Activated CD4-positive, alpha-beta T cell treated with anti-CD3 and anti-CD28 coated beads, Interleukin-2, amount 10 ng/mL, durations not matched to agents 7 days and 5 days (primary cell): ENCODE measurements at places on chromosomes 7 and 10.
A peak's percentile ranks its signal among the peaks of the same experiment; 100 is the strongest.

- peak; percentile 13 for DNase-seq
Observed at GRCh38 chr10:121598263-121599249, at the start of gene FGFR2. TSS of gene FGFR2 (minus strand) at chr10:121598444. CDS start at chr10:121593817, 4,627 bp downstream.

GRCh38 chr10:114401195-114401791, 3.0 kb downstream of the AFAP1L2 start:
- DNase-seq, result no peak

- no peak for DNase-seq
Observed at GRCh38 chr7:22851145-22851544, 28.5 kb upstream of the TOMM7 start.

DNA sequence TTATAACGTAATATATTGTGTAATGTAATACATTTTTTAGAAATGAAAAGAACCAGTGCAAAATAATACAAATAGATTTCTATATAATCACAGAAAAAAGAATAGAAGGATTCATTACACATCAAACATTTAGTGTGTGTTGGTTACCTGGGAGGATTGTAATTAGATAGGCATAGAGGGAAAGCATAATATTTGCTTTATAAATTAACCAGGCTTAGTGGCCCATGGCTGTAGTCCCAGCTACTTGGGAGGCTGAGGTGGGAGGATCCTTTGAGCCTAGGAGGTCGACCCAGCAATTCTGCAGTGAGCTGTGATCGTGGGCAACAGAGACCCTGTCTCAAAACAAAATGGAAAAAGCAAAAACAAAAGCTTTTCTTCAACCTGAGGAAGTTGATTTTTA, 5.0 kb upstream of the CNOT4 start:
- DNase-seq, result no peak

GRCh38 chr10:33293076-33293475, 41.4 kb downstream of the NRP1 start:
- DNase-seq, result no peak

DNA sequence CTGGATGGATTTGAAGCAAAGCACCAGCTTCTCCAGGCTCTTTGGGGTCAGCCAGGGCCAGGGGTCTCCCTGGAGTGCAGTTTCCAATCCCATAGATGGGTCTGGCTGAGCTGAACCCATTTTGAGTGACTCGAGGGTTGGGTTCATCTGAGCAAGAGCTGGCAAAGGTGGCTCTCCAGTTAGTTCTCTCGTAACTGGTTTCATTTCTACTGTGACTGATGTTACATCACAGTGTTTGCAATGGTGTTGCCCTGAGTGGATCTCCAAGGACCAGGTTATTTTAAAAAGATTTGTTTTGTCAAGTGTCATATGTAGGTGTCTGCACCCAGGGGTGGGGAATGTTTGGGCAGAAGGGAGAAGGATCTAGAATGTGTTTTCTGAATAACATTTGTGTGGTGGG, 14.2 kb downstream of the LEP start:
- no peak for DNase-seq

DNA sequence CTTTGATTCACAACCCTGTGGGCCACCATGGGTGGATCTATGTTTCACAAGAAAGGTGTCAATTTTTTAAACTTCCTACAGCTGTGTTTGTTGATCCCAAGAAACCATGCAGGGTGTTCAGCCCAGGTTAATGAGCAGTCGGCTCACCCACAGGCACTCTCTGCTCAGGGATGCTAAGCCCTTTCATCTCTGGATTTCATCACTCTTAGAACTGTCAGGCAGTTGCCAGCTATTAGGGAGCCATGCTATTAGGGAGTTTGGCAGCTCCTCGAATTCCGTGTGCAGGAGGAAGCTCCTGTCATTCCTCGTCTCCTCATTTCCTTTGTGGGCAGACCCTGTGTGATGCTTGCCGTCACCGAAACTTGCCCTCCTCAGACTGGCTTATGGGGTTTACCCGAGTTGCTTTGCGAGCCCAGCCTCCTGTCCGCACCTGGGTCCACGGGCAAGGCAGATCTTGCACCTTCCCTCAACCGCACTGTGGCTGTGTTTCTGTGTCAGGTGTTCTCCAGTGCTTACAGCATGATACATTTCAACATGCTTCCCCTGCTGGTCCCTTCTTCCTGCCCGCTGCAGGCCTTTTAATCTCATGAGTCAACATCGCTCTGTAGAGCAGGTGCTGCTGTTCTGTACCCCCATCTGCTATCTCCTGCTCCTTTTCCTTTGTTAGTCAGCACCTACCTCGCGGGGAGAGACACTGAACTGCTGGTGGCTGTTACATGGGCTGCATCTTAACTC, 509.8 kb downstream of the SUGCT start:
- DNase-seq, result peak; percentile 15

DNA sequence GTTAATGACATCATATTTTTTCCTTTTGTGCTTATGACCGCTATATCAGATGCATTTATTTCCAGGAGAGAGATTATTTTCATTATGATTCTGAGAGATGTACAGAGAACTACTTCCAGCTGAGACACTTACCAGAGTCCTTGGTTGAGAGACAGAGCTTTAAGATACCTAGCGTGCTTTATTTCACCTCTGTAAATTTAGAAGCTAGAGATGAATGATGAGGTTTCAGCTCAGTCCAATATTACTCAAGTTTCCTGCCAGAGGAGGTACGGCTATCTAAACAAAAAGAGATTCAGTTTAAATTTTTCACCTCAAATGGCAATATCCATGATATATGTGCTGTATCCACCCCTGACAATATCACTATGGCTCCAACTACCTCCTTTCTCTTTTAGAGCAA, 182.6 kb upstream of the FAM3C start:
- DNase-seq, result no peak

DNA sequence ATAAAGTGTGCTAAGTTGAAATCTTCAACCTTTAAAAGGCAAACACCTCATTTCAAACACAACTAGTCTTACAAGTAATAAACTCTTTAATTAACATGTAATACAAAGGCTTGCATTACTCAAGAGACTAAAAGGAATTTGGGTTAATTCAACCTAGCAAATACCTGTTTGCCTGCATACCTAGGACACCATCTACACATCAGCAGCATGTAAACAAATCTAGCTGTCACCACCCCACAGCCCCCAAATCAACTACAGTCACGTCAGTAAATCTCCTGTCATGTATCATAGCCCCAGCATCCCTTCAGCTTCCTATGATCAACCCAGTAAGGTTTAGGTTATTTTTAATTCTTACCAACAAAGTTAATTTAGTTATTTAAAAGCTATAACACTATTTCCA, 33.5 kb downstream of the ZNF800 start:
- no peak for DNase-seq

DNA sequence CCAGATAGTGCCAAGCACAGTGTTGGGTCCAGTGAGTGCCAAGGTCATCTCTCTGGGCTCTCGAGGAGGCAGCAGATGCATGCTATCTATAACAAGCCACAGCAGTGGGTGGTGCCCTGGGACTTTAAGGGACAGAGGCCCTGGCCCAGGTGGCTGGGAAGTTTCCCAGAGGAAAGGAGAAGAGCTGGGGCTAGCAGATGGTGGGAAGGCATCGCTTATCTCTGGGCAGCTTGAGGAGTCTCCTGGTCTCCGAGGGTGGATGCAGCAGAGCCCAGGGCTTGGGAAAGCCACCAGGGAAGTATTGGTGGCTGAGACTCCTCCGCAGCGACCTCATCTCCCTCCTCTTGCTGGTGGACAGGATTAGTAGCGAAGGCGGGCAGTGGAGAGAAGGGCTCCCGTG, 63.4 kb upstream of the LRRC4 start:
- no peak for DNase-seq

GRCh38 chr10:59558066-59558465, 151.6 kb downstream of the SLC16A9 start:
- DNase-seq, result no peak

- no peak for DNase-seq
Observed at GRCh38 chr7:94888551-94888950, 18.8 kb upstream of the PPP1R9A start.

- DNase-seq, result no peak
Observed at GRCh38 chr10:55852900-55853299, 508.2 kb downstream of the ZWINT start.

DNA sequence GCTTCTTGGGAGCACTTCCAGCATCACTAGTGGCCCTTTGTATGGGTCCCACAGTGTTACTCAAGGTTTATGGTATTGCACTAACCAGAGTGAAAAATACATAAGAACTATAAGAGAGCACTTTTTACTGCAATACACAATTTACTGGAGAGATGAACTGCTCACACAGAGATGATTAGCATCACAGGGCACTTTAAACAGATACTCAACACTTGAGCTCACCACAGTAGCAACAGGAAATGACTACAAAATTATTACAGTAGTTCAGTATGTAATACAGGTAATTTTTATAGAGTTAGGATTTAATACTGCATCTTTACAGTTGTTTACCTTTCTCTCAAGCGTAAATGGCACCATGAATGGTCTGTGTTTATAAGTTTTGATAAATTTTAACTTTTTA, 68.2 kb upstream of the CDK1 start:
- DNase-seq, result no peak

DNA sequence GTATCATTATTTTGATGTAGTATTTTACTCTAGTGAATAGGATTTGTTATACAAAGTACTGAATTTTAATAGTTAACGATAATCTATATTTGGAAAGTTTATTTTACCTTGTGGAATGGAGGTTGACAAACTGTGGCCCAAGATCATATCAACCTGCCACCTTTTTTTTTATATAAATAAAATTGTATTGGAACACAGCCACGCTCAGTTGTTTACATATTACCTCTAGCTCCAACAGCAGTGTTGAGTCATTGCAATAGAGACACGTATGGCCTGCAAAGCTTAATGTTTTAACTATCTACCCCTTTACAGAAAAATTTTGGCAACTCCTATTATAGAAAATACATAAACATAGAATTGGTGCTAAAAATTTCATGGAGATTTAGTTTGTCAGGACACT, 239.3 kb downstream of the THSD7A start:
- no peak for DNase-seq

DNA sequence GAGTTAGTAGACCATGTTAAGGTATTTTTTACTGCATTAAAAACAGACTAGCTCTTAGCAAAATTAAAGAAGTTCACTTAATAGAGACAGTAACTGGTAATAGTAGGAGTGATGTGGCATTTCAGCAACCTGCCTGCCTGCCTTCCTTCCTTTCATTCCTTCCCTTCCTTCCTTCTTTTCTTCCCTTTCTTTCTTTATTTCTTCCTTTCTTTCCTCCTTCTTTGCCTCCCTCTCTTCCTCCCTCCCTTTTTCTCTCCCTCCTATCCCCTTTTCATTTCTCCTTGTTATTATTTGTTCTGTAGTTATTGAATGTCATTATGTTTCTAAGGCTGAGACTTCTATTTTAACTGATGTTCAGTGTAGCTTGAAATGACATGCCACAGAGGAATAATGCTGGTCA, 146.5 kb upstream of the WNT16 start:
- DNase-seq, result no peak

DNA sequence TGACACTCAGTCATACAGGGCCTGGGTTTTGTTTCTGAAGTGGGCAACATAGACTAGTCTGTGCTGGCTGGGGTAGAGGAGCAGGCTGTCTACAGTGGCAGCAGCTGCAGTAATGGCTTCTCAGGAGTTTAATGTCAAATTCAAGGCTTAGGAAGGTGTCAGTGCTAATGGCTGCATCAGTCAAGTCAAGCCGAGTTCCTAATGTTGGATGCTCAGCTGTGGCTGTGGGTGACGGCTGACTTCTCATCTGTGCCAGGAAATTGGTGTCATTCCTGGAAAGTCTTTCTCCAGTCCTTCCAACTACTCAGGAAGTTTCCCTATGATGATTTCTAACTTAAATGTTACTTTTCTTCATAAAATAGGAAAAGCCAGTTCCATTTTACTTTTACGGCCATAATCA, 468.1 kb upstream of the IGFBP3 start:
- DNase-seq, result no peak

- DNase-seq, result no peak
Observed at GRCh38 chr7:107025449-107026103, 18.9 kb upstream of the PRKAR2B start.

- DNase-seq, result no peak
Observed at GRCh38 chr10:77702166-77702565, 64.6 kb upstream of the KCNMA1 start.
